Activated naive CD8-positive, alpha-beta T cell treated with anti-CD3 and anti-CD28 coated beads, Interleukin-2, amount 50 U/mL, for 16 hours (primary cell): ENCODE measurements at places on chromosomes 5 and 9.

- DNase-seq, result no peak
Measured at GRCh38 chr5:94870511-94871183, 252.2 kb downstream of the SLF1 start.

DNA sequence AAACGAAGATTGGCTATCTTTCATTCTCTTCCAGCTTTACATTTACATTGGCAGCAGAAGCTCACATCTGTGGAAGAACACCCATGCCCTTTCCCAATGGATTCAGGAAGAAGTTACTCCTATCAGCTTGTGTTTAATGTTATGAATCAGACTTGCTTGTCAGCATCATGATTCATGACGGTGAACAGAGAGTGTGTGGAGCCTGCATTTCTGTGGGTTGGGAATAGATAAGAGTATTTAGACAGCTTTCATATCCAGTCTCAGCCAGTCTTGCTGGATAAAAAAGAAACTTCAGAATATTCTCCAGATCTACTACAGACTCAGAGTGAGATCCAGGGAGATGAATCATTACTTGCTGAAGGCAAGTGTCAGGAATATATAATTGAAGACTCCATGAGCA, 812.9 kb upstream of the ZNF608 start:
- DNase-seq, result no peak

DNA sequence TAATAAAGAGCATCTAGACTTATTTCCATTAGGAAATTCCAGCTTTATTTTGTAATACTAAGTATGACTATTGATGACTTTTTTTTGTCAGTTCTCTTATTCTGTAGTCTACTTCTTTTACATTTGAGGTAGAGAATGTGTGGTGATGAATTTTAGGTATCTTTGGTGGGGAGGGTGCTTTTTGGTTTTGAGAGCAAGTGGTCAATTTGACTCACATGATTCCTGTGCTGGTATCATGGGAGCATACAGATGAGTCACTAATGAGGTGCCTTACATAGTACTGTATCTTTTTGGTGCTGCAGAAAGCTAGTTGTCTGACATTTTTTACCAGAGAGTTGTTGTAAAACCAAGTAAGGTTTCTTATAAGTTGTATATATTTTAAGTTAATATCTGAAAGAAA, 35.3 kb downstream of the ERBIN start:
- no peak for DNase-seq

- DNase-seq, result no peak
Measured at GRCh38 chr9:111872886-111873285, 23.7 kb upstream of the UGCG start.

DNA sequence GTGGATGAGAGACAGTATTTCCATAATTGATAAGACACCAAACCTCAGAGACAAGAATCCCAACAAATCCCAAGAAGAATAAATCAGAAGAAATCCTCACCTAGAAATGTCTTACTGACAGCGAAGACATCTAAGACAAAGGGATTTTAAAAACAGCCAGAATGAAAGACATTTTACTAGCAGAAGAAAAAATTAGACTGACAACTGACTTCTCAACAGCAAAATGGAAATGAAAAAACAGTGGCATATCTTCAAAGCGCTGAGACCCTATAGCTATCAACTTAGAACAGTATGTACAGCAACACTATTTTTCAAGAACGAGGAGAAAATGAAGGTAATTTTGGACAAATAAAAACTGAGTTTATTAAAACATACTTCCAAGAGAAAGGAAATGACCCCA, 16.3 kb downstream of the TTLL11 start:
- DNase-seq, result no peak

- no peak for DNase-seq
Measured at GRCh38 chr9:95506428-95506677, 10.4 kb downstream of the PTCH1 start.

GRCh38 chr9:79021084-79021483, 550.7 kb upstream of the TLE4 start:
- no peak for DNase-seq

DNA sequence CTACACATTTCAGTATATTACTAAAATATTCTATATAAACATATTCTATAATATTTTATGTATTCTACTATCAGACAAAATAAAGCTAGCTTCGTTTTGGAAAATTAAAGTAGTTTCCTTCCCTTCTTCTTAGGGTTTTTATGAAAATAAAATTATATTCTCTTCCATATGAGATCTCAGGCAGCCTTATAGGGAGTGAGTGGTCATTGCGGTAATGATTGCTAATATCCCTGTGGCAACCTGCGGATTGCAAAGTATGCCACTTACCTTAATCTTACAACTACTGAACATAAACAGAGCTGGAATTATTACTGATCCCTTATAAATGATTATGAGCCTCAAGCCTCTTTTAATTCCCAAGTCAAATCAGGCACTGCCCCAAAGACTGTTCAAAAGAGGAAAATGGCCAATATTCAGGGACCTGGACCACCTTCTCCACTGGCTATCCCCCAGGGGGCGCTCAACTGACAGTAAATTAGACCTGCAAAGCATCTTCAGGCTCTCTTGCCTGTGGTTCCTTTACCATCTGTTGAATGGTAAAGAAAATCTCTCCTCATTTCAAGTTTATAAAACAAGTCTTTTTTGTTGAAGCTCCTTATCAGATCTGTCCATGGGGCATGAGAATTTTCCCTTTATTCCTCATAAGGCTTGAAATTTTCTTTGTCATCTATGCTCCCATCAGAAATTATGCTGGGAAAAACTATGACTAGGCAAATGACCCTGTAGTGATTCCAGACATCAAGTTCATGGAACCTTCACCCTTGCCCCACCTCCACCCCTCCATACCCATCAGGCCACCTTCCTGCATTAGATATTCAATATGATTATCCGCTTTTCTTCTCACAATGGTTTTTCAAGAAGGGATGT, 163.9 kb downstream of the CEMIP2 start:
- peak; percentile 70 for DNase-seq

- no peak for DNase-seq
Measured at GRCh38 chr5:143153332-143154119, 250.0 kb downstream of the NR3C1 start.

GRCh38 chr5:82470185-82470994, 192.2 kb upstream of the RPS23 start:
- no peak for DNase-seq

DNA sequence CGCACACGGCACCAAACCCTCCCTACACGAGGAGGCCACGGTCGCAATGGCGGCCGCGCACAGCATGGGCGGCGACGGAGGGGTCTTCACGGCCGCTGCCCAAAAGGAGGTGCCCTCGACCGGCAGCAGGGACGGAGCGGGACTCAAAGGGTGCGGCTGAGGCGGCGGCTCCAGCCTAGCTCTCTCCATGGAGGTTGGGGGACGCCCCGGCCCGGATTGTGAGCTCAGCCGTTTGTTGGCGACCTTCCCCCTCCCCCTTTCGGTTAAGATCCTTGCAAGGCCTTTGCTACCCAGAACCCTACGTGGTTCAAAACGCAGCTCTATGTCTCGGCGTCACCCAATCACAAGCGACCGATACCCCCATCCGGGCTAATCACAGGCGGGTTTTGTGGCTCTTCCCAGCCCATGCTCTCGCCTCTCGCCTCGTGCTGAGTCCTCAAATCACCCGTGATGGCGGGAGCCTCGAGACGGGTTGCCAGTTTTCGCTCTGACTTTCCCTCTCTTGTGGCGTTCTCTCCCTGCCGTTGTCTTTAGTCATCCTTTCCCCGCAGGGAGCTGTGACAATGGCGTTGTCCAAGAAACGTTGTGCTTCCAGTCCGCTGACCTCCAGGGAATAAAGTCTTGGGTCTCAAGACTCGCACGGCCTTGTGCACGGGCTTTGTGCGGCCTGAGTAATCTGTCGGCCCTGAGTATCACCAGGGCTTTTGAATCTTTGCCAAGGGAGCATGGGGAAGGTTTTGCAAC, 19.5 kb downstream of the C5orf52 start:
- no peak for DNase-seq

DNA sequence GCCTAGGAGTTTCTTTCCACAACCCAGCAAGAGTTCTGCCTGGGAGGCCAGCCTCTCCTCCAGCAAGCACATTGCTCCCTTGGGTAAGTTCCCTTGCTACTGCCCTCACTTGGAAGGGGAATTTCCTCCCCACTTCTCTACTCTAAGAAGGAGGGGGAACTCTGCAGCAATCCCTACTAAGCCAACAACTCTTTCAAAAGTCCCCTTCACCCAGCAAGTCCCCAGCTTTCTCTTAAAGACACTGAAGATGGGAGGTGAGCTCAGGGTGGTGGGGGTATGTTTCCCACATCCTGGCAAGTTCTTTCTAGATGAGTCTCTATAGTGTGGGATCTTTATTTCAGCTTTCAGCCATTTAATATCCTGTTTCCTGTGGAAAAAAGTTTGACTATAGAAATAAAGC, 49.0 kb downstream of the PDE8B start:
- no peak for DNase-seq

- DNase-seq, result no peak
Measured at GRCh38 chr9:69261636-69262035, 63.4 kb upstream of the ENTREP1 start.

DNA sequence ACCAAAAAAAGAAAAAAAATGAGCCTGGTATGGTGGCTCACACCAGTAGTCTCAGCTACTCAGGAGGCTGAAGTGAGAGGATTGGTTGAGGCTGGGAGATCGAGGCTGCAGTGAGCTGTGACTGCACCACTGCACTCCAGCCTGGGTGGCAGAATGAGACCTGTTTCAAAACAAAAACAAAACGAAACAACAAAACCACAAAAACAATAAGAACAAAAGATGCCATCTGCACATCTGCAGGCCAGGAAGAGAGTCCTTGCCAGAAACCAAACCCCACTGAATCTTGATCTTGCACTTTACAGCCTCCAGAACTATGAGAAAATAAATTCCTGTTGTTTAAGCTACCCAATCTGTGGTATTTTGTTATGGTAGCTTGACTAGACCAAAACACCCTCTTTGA, 207.7 kb downstream of the YTHDC2 start:
- no peak for DNase-seq

DNA sequence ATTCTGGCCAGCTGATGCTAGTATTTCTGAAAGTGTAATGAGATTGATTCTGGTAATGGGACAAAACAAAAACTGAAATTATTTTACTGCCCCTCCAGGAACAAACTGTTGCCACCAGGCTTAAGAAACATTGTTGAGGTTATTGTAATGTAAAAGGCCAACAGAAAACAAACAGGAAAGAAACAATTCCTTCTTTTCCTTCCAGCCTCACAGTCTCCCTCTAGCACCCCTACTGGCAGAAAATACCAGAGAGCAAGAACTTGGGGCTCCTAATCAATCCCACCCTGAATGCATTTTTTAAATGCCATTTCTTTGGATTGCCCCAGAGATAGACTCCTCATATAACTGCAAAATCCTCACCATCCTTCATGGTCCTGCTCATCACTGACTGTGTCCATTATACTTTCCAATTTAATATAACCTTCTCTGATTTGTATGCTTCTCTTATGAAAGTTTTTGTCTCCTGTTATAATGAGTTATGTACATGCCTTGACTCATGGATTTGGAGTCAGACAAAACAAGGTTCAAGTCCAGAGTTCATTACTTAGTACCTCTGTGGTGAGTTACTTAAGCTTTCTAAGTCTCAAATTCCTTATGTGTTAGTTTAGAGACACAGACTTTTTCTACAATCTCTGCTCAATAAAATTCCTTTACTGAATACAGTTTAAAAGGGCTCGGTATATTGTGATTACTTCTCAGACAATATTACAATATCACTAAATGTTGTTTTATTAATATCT, 157.9 kb upstream of the FBN2 start:
- no peak for DNase-seq

GRCh38 chr5:116280149-116280803, 195.5 kb downstream of the COMMD10 start:
- DNase-seq, result no peak

DNA sequence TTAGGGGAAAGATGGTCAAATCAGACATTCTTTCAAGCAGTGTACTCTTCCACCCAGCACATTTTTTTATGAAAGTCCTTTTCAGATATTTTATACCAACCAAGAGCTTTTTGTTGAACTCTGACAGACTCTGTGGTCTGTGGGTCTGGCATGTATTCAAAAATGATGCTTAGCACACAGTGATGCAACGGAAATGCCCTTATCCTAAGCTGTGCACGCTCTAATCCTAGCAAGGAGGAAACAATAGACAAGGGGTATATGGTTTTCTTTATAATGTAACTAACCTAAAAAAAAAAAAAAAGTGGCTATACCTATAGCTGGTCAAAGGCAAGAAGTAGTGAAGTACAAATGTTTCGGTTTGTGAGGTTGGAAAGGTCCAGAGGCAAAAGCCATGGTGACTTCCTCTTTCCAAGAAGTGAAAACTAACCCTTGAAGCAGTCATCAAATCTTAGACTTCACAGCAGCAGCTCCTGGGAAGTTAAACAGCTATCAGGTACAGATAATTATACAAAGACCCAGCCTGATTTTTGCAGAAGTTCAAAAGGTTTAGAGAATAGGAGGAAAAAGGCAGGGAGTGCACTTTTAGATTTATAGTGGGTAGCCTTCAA, 82.5 kb downstream of the SEMA6A start:
- no peak for DNase-seq

DNA sequence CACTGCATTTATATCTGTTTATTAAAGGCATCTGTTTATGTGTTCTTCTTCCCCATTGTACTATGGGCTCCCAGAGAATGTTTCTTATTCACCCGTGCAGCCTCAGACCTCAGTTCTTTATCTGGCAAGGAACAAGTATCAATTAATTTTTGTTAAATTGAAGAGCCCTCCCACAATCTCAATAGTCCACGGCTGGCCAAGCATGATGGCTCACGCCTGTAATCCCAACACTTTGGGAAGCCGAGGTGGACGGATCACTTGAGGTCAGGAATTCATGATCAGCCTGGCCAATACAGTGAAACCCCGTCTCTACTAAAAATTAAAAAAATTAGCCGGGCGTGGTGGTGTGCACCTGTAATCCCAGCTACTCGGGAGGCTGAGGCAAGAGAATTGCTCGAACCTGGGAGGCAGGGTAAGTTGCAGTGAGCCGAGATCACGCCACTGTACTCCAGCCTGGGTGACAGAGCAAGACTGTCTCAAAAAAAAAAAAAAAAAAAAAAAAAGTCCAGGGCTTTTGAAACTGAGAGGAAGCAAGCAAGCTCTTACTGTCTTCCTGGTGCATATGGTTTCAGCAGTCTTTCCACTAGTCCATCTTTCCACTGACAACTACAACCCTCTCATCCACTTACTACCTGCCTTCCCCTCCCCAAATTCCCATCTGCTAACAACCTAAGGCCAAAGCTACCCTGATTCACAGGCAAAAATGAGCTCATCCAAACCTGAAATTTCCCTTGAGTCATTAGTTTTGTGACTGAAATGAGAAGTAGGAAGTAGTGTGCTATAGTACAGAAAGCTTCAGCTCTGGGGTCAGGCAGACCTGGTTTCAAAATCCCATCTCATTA, 2.3 kb upstream of the HK3 start:
- no peak for DNase-seq

GRCh38 chr5:129904102-129904666, at the start of gene CHSY3:
Gene CHSY3 (plus strand): TSS chr5:129904465.
- DNase-seq, result no peak

DNA sequence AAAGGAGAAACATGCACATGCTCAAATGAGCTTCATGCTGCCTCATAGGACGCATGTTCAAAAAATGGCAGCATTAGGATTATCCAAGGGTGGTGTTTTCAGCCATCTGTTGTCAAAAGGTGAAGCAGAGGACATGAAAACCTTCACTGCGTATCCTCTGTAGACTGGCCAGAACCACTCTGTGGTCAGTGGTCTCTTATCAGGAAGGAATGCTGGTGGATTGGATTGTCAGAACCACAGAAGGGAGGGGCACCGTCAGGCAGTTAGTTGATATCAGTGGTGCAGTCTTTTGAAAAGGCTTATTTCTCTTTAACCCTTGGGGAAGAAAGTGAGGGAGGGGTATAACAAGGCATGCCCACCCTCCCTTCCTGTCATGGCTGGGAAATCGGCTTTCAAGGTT, 100.1 kb downstream of the FBXL7 start:
- no peak for DNase-seq
